ENCODE measurements at places on chromosomes 6 and 20.

DNA sequence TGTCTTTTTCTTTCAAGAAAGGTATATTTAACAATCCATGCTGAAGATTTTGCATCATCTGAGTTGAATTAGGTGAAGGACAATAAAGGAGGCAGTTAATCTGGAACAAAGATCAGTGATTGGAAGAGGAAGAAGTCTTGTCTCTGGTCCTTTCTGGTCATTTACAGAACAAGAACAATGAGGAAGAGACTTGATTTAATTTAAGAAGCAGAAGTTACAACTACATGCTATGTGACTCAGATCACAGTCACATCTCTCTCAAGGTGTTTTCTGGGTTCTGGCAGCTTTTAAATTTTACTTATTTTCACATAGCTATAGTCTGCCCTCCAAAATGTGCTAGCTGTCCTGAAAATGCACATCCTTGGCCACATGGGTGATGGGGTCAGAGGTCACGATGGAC, 53.5 kb upstream of the DEK start:
- no peak for DNase-seq

DNA sequence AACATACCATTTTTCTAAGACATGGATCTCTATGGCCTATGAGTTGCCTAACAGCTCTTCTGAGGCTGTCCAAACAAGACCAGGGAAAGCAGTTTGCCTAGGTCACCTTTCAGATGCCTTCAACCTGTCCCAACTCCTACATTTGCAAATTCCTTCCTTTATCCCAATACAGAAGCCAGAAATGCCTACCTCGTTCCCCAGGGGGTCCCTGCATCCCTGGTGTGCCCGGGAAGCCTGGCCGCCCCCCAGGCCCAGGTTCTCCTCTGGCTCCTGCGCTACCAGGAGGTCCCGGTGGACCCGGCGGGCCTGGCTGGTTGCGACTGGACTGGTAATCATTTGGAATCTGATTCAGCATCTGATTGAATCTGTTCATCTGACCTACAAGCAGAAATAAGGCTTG, 115.9 kb downstream of the COL12A1 start:
- DNase-seq, result no peak

DNA sequence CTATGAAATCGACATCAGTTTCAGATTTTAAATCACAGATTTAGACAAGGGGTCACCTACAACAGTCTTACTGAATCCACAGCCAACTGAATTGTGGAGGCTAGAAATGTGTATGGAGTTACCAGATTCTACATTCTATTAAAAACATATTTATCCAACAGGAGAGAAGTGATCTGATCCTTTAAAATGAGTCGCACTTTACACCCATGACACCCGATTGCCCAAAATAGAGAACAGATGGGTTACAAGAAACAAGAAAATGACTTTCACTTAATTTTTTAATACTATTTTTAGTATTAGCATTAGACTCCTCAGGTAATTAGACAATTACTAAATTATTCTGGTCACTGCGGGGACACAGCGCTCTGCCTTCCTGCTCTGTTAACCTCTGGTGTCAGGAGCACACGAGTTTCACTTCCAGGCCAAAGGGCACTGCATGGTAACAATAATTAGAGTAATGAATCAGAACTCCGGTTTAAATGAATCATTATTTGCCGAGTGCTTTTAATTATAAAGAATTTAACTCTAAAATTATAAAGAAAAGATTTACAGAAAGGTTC, 108.6 kb downstream of the ATP9A start:
- DNase-seq, result no peak

GRCh38 chr20:56223352-56223751, 25.2 kb upstream of the MC3R start:
- no peak for DNase-seq
